Activated CD8-positive, alpha-beta T cell treated with anti-CD3 and anti-CD28 coated beads, Interleukin-2, amount 10 ng/mL, durations not matched to agents 7 days and 5 days (primary cell): ENCODE measurements at places on chromosomes 11 and 22. TPM values are rescaled to one million over a fixed set of nuclear protein-coding genes. Genes with fewer than 3 reads are reported as not detected.

APOA4 gene
- total RNA-seq: not detected

- peak; percentile 38 for DNase-seq
- H3K4me1 ChIP-seq: peaks cover 30% of the 10 kb centered on the region
- no peaks in the 10 kb centered on the region for H3K36me3 ChIP-seq
- no peak overlapping the region for H3K27ac ChIP-seq
- no peak overlapping the region for H3K4me3 ChIP-seq
Observed at GRCh38 chr22:28909375-28909774, 26.0 kb downstream of the ZNRF3 start.

DNA sequence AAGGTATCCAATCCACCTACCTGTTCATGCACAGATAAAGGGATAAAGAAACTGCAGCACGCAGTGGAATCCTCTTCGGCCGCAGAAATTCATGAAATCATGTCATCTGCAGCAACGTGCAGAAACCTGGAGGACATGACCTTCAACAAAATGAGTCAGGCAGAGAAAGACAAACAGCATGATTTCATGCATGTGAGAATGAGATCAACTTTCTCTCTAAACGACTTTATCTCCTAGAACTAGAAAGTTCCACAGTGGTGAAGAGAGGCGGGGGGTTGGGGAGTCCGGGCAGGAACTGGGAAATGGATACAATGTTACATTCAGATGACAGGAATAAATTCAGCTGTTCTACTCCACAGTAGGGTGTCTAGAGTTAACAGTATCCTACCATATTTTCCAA lies 9.9 kb downstream of the RGL4 start:
- no peak for DNase-seq
- no peak overlapping the region for H3K27ac ChIP-seq
- H3K27me3 ChIP-seq: no peaks in the 10 kb centered on the region
- no peak overlapping the region for H3K4me3 ChIP-seq
- H3K4me1 ChIP-seq: peaks cover 57% of the 10 kb centered on the region

DNA sequence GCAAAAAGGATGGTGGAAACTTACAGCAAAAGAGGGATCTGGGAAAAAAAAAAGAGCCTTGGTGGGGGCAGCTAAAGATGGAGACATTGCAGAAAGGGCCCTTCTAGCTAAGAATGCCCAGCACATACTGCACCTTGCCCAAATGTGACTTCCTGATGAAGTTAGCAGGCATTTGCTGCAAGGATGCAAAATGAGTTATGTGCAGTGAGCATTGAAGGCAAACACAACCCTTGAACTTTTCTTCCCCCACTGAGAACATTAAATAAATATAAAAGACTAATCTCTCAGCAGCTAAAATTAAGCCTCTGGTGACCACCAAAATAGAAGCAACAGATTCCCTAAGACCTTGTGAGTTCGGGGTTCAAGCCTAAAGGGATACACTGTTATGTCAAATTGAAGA lies 129.9 kb downstream of the ARL14EP start:
- no peak overlapping the region for H3K4me3 ChIP-seq
- no peaks in the 10 kb centered on the region for H3K36me3 ChIP-seq
- H3K27me3 ChIP-seq: peaks cover 2% of the 10 kb centered on the region

DNA sequence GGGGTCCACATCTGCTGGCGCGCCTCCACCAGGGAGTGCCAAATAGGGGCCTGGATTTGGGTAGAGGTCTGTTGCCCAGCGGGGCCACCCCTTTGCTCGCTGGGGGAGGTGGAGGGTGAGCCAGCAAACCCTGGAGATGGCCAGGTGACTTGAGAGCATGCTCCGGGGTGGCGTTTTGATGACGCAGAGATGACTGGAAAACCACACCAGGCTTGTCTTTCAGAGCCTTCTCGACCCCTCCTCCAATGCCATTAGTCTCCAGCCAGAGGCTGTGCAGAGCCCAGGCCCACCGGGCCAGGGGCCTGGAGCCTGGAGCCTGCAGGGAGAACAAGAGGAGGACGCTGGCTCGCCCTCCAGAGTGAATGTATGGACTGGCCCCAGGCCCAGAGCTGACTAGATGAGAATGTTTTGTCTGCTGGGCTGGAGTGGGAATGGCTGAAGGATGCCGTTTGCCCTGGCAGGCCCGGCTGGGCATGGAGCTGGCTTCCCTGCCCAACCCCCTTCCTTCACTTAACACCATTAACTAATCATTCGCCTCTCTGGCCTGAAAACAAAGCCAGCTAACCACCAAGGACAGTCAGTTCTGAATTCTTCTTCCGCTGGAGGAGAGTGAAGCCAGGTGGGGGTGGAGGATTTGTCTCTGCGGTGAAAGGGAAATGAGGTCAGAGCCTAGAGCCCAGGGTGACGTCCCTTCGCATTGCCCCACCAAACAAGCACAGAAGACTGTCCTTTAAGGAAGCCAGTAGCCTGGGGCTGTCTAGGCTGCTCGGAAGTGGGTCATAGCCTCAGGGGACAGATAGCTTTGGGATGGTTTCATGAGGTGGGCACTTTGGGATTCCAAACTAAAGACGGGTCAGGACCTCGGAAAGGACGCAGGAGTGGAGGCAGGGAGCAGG lies 1.6 kb upstream of the MCAM start:
- H3K27ac ChIP-seq: peak overlapping the region; percentile 73
- H3K4me3 ChIP-seq: peak overlapping the region; percentile 17
- H3K36me3 ChIP-seq: no peaks in the 10 kb centered on the region
- peak; percentile 59 for DNase-seq
- peaks cover 47% of the 10 kb centered on the region for H3K4me1 ChIP-seq
- peaks cover 19% of the 10 kb centered on the region for H3K27me3 ChIP-seq

DNA sequence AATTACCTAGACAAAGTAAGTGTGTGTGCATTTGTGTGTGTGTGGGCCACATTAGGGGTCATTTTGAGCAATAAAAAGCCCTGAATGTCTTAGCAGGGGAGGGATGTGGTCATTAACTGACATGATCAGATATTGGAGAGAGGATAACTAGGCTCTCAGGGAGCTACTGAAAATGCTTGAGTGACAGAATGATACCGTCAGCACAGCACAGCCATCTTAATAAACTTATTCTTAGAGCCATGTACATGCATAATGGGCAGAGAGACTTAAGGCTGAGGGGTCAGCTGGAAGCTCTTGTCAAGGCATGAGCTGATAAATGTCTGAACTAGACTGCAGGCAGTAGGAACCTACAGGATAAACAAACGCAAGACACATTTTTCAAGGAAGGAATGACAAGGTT lies 239.1 kb upstream of the NCAM1 start:
- H3K4me3 ChIP-seq: no peak overlapping the region
- no peaks in the 10 kb centered on the region for H3K4me1 ChIP-seq
- no peaks in the 10 kb centered on the region for H3K27me3 ChIP-seq
- H3K27ac ChIP-seq: no peak overlapping the region
- no peak for DNase-seq

DNA sequence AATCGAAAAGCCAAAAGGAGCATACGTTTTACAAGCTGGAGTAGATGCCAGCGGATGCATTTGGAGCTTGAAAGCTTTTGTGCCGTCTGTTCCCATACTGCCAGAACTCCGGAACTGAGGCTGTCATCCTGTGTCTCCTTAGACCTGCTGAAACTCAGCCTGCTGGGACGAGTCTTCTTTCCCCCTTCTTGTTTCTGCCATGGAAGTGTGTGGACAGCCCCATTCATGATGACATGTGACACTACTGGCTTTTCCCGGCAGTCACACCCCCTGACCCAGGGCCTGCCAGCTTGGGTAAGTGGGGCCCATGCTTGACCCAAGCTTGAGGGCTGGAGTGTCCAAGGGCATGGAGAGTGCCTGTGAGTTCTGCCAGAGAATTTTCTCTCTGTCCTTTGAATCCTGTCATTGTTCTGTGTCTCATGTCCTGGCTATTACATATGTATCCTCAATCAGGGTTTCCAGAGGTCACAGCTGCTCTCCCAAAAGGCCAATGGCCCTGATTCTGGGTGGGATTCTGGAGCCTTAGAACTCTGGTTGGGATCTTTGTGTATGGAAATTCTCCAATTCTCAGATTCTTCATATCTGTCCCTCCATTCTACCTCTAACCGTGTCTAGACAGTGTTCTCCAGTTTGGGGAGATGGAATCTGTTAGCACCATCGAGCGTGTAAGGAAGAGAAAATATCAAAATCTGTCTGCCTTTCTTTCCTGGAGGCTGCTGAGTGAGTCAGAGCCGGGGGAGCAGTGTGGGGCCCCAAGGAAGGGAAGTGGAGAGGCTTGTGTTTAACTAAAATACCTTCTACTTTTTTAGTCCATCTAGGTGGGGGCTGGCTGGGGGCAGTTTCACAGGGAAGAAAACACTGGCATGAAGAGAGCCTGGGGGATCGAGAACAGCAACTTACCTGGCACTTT lies 73.2 kb downstream of the KIAA1671 start:
- H3K27me3 ChIP-seq: peaks cover 6% of the 10 kb centered on the region
- H3K4me3 ChIP-seq: no peak overlapping the region
- DNase-seq: no peak
- H3K36me3 ChIP-seq: no peaks in the 10 kb centered on the region
- H3K4me1 ChIP-seq: peaks cover 20% of the 10 kb centered on the region

DNA sequence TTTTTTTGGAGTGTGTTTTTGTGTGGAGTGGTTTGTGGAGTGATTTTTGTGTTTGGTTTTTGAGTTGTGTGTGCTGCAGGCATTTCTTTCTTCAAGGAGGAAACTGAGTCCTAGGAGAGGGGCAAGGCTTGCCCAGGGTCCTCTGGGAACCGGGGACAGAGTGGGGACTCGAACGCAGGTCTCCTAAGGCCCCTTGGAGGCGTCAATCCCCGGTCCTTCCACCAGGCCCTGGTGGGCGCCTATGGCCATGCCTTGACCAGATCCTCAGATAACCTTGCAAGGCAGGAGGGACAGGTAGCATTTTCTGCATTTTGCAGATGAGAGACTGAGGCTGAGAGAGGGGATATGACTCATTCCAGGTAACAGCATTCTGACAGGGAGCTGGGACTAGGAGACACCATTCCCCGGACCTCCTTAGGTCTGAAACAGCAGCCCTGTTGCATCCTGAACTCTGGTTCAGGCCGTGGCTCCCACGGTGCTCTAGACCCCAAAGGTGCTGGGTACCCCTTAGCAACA lies 39.1 kb downstream of the MYO7A start:
- no peaks in the 10 kb centered on the region for H3K36me3 ChIP-seq
- no peak for DNase-seq
- no peaks in the 10 kb centered on the region for H3K4me1 ChIP-seq
- no peak overlapping the region for H3K4me3 ChIP-seq
- H3K27ac ChIP-seq: no peak overlapping the region

DNA sequence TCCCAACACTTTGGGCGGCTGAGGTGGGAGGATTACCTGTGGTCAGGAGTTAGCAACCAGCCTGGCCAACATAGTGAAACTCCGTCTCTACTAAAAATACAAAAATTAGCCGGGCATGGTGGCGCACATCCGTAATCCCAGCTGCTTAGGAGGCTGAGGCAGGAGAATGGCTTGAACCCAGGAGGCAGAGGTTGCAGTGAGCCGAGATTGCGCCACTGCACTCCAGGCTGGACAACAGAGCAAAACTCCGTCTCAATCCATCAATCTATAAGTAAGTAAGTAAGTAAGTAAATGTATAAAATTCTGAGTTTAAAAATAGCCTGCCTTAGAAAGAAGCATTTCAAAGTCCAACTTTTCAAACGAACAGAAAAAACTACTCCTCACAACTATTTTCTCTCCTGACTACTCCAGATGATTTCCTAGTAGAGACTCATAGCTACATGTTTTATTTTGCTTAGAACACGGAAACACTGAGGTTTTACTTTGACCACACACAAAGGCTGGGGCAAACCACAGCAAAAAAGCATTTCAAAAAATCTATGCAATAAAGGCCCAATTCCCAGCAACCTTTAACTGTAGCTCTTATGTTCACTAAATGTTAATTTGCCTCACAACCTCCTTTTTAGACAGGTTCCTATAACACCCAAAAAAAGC lies 16.3 kb downstream of the SPTY2D1 start:
- H3K27me3 ChIP-seq: no peaks in the 10 kb centered on the region
- H3K27ac ChIP-seq: peak overlapping the region; percentile 85
- H3K4me3 ChIP-seq: peak overlapping the region; percentile 72
- peak; percentile 72 for DNase-seq

DNA sequence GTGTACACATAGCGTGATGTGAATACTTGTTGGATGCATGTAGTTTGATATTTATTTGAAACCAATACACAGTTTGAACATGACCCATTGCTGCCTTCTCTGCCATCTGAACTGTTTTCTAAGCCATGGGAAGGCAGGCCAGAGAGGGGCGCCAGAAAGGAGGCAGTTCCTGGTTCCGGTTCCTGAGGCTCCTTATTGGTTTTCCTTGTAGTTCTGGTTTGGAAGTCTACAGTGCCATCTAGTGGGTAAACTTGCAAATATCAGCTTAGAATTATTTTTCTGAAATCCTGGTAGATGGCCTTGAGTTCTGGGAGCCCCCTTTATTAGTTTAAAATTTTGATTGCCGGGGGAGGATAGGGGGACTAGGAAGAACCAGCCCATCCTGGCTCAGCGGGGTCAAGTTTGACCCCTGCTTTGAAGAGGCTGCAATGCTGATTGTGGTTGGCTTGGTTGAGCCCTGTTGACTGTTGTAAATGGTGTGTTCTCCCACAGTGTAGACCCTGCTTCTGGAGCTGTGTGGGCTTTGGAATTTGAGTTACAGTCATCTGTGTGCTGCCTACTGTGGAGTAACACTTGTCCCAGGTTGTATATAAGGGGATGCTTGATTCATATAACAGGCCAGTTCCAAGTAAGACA lies 48.4 kb downstream of the GRAMD1B start:
- H3K27me3 ChIP-seq: no peaks in the 10 kb centered on the region
- peak; percentile 39 for DNase-seq
- H3K4me3 ChIP-seq: peak overlapping the region; percentile 15
- H3K27ac ChIP-seq: peak overlapping the region; percentile 18

DNA sequence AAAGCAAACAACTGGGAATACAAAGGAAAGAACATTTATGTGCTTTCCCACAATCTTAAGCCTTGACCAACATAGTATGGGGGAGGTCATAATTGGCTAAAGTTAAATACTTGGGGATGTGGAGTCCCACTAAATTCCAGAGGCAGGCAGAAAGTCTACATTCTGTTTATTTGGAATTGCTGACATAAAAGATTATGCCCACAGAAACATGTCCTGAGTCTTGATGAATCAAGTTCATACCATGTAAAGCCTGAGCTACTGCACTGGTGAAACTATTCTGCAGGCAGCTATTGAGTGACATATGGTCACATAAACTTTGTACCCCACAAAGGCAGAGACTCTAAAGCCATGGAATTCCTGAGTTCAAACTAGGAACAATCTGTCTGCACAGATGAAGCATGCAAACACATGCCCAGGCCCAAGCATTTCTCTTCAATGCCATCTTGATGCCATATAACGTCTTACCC lies 69.9 kb upstream of the CHRM4 start:
- no peak overlapping the region for H3K4me3 ChIP-seq
- no peak overlapping the region for H3K27ac ChIP-seq
- no peaks in the 10 kb centered on the region for H3K36me3 ChIP-seq
- no peaks in the 10 kb centered on the region for H3K4me1 ChIP-seq

DNA sequence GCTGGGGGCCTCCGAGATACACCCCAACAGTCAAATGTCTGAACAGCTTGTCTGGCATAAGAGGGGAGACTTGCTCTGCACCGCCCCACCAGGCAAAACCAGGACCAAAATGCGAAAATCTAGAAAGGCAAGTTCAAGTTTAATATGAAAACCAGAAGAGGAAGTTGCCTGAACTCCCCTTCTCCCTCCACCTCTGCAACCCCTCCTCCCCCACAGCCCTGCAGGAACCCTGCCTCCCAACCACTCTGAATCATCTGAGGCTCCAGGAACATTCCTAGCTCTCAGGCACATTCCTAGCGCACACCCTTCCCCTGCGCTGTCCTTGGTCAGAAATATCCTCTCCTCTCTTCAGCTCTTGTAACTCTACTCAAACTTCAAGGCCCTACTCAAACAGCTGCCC lies 36.7 kb downstream of the ISX start:
- H3K4me3 ChIP-seq: no peak overlapping the region
- H3K36me3 ChIP-seq: no peaks in the 10 kb centered on the region
- no peaks in the 10 kb centered on the region for H3K4me1 ChIP-seq
- DNase-seq: no peak
